ENCODE measurements at places on chromosomes 7 and 10.

- DNase-seq = no peak
Measured at GRCh38 chr10:31554556-31554955, 235.5 kb downstream of the ZEB1 start.

DNA sequence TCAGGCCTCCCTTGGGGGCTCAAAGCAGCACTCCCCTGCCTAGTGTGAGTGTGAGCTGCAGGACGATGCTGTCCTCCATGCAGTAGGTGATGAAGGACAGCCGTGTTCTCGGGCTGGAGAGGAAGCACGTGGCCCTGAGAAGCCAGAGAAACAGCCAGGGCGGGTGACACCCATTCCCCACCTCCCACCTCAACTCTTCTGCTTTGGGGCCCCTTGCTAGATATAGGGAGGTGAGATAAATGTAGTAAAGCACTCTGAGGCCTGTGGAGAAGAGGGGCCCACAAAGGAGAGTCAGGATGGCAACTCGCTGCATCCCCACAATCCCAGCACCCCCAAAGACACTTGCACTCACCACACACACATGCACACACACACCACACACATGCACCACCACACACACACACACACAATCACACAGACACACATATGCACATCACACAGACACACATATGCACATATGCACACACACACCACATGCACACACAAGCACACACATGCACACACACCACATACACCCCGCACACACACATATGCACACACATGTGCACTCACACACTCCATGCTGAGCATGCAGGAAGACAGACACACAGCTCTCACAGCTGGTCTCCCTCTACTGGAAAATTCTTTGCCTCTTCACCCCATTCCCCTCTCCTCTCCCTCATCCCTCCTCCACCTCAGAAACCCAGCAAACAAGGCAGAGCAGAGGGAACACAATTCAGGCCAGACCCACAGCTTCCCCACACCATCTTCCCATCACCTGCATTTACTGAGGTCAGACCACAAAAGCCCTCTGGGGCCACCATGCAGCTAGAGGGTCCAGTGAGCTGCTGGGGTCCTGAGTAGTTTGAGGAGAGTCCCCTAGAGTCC, 30.5 kb downstream of the ANXA8 start:
- peak; percentile 31 for DNase-seq

DNA sequence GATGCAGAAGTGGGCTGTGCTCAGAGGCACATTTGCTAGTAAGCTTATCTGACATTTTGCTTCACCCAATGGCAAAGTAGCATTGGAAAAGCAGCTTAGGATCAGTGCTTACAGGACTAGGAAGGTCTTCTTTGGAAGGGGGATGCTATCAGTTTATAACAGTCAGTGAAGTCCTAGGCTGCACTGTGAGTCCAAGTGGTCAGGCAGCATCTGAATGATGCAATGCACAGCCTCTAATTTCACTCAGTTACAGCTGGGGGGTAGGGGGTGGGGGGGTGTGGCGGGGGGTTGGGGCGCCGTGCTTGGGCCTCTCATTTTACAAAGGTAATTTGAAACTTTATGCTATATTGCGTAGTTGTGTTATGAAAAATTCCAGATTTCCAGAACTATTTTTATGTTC, 652.3 kb upstream of the MGMT start:
- DNase-seq = peak; percentile 34

DNA sequence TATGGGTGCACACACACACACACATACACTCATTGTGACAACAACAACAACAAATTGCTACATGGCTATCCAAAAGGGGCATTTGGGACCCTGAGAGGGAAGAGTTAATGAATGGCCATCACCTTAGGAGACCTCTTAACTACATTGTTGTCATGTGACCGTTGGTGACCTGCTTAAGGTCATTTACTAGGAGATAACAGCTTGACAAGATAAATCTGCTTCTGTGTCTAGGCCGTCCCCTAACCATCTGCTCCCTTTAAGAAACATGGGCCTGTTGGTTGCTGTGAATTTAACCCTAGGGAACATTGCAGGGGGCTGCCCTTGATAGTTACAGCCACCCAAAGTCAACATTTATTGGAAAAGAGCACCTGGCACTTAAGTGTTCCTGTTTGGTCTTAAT, 29.7 kb downstream of the C1QL3 start:
- no peak for DNase-seq

DNA sequence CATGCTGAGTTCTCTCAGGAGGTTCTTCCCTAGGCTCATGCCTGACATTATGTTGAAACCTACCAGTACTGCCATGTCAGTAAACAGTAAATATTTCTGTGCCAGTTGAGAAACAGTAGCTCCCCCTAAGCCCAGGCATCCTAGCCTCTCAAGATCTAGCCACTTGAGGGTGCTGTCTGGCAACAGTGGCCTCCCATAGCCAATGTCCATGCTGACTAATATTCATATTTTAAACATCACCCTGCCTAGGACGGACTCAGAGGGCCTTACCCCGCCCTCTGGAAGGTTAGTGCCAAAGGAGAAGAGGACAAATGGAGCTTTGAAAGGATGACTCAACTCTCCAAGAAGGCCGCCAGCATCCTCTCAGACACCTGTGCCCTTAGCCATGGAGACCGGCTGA, 7.7 kb downstream of the ACSM6 start:
- no peak for DNase-seq

GRCh38 chr10:110783509-110784107, 88.1 kb upstream of the PDCD4 start:
- DNase-seq = no peak

DNA sequence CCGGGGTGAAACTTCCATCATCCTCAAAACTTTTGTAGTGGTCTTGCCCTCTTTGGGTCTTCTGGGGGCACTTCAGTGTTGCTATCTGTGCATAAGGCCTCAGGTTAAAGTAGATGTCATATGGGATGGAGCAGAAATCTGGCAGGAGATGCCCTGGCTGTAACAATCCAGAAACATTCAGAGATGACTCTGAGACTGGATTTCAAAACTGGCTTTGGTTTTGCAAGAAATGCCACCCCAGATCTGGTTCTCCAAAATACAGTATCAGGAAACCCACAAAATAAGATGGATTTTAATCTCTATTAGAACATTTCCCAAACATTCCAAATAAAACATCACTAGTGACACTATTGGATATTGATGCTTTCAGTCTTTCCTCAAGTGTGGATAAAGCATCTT, 191.5 kb downstream of the REEP3 start:
- no peak for DNase-seq

DNA sequence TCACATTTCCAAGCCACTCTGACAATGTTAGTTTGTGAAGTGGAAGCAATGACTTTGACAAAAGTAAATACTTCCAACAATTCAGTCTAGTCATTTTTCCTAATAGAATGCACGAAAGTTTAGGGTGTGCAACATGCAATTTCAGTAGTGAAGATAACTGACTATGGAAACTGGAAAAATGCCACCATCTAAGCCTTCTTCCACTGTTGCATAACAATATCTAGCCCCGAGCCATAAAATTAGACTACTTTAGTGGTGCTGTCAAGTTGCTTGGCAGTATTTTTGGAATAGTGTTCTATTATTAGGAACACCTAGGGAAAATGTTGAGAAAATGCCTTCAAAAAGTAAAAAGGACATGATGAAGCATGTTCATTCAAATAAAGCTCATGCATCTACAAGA, 17.9 kb downstream of the SEMA3A start:
- DNase-seq = no peak

GRCh38 chr10:59077855-59078254, 98.6 kb upstream of the PHYHIPL start:
- DNase-seq = no peak

DNA sequence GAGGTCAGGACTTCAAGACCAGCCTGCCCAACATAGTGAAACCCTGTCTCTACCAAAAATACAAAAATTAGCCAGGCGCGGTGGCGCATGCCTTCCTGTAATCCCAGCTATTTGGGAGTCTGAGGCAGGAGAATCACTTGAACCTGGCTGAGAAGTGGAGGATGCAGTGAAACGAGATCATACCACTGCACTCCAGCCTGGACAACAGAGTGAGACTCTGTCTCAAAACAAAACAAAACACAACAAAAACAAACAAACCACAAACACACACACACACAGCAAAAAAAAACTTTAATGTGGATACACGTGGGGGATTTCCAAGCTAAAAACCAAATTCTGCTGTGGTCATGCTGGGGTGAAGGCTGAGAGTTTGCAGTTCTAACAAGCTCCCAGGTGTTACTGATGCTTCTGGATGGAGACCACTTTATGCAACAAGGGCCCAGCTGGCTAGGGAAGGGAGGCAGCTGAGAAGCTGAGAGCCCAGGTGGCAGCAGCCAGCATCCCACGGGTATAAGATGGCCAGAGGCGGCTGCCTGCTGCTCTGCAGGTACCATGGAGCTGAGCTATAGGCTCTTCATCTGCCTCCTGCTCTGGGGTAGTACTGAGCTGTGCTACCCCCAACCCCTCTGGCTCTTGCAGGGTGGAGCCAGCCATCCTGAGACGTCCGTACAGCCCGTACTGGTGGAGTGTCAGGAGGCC, at the start of gene ZP3:
Gene ZP3, plus strand, starts transcription at position 538 of the 699 bp plus-strand sequence. Its CDS starts 15 bp downstream, at position 553.
- DNase-seq = no peak

DNA sequence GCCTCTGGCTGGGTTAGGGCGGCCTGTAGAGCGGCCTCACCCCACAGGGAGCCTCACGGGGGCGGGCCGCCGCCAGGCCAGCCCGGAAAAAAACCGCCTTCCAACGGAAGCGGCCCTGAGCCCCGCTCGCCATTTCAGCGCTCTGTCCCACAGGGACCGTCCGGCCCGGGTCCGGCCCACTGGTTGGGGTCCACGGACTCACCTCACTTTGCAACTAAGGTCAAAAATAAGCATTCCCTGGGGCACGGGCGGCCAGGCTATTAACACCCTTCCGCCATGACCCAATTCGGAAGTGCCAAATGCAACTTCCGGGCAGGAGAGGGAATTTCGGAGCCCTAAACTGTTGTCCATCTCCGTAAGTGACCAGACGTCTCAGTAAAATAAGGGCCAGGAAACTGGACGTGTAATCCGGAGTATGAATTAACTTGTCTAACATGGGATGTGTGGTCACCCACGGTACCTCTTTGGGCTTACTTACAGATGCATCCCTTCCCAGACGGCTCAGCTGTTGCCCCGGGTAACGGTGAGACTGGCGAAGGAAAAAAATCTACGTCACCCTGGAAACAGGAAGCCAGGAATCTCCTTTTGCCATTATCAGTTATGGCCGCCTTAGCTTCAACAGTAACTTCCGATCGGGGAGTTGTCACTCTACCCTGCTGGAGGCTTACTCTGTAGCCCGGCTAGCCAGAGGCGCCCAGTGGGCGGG, at the start of gene BBIP1:
Gene BBIP1, minus strand, starts transcription at position 538 of the 706 bp plus-strand sequence. CDS start 1,023 bp downstream, outside the sequence.
- peak; percentile 98 for DNase-seq

DNA sequence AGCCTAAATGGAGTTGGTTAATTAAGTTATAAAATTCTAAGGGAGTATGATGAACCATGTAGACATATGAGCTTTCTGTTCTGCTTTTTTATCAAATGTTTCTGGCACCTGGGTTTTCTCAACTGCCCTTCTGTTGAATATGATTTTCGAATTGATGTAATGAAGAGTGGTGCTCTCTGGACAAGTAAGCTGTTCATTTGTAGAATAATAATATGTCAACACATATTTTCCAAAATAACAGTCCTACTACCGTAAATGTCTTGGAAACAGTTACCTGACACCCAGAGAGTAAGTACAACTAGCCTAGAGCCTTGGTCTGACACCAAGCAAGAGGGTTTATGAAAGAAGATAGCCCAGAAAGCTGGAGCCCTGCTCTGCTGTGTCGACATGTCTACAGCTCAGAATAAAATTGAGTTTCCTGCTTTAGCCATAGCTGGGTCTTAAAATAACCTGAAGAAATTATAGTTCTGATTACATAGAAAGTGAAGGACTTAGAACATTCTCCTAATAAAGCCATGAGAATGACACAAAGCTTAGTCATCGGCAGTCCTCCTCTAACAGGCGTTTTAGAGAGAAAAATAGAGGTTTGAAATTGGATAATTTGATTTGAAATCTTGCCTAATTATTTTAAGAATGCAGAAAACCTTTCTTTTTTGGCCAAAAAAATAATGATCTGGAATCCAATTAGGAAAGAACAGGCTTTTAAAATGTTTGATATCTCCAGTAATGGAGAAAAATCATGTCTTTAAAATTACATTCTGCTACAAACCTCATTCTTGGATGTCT, 25.1 kb downstream of the HDAC9 start:
- DNase-seq = no peak

DNA sequence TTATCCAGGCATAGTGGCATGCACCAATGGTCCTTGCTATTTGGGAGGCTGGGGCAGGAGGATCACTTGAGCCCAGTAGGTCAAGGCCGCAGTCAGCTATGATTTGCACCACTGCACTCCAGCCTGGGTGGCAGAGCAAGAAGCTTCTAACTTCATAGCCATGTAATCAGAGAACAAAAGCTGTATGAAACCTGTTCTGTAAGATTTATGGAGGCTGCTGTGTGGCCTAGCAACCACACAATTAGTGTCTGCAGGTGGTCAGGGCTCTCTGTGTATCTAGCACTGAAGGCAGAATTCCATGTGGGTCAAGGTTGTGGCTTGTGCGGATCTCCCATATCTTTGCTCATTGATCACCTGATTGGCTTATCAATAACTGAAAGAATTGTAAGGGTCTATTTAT, 221.5 kb upstream of the FOXK1 start:
- DNase-seq = no peak

DNA sequence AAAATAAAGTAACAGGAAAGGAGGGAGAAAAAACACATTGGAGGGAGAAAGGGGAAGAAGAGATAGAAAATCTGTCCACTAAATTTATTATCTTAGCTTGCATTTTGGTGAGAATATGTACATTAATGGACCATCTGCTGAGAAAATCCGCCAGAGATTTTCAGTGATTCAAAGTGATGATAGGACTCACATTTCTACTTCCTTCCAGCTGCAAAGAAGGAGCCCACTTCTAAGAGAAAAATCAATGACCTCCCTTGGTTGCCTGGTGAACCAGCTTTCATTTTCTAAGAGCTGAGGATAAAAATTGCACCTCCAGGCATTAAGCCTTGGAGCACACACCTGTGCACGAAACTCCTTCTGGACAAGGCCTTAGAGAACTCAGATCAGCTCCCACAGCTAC, 404.3 kb downstream of the SFMBT2 start:
- no peak for DNase-seq

DNA sequence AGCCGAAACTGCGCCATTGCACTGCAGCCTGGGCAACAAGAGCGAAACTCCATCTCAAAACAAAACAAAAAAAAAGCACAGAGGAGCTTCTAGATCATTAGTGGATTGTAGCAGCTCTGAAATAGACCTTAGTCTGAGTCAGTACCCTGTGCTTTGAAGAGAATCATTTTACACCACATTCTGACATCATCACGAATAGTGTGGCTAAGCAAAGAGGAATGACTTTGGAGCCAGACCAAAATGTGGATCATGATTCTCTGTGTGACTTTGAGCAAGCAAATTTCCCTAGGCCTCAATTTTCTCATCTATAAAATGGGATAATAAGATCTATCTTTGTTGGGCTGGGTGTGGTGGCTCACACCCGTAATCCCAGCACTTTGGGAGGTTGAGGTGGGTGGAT, 618.9 kb downstream of the CALN1 start:
- DNase-seq = no peak

- peak; percentile 18 for DNase-seq
Measured at GRCh38 chr10:112960151-112960681, 10.2 kb downstream of the TCF7L2 start.

GRCh38 chr7:31129067-31129466, 77.0 kb downstream of the ADCYAP1R1 start:
- DNase-seq = no peak
